ENCODE measurements at places on chromosomes 2 and 18.

DNA sequence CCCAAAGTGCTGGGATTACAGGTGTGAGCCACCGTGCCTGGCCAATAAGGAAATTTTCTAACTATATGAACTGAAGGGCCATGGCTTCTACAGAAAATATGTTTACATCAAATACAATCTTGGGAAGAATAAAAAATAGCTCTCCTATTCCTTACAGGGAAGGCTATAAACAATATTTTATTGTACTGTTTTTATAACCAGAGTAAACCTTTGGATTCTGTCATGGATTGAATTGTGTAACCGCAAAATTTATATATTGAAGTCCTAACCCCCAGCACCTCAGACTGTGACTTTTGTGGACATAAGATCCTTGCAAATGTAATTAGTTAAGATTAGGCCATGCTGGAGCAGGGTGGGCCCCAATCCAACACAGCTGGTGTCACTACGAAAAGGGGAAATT is 8.3 kb downstream of the HSBP1L1 start:
- DNase-seq: no peak

DNA sequence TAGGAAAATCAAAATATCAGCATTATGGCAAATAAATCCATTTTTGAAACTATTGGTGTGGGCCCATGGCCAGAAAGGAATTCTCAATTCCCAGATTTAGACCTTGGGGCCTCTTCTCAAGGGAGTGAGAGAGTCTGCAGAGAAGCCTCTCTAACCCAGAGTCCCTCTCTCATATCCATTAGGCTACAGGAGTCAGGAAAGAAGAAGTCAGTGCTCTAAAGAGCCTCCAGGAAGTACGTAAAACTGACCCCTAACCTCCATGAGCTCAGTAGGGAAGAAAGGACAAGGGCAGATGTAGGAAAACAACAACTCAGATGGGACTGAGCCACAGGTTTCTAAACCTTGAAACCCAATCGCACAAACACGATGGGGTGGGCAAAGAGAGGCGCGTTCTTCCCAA is 479.9 kb upstream of the TNP1 start:
- no peak for DNase-seq

DNA sequence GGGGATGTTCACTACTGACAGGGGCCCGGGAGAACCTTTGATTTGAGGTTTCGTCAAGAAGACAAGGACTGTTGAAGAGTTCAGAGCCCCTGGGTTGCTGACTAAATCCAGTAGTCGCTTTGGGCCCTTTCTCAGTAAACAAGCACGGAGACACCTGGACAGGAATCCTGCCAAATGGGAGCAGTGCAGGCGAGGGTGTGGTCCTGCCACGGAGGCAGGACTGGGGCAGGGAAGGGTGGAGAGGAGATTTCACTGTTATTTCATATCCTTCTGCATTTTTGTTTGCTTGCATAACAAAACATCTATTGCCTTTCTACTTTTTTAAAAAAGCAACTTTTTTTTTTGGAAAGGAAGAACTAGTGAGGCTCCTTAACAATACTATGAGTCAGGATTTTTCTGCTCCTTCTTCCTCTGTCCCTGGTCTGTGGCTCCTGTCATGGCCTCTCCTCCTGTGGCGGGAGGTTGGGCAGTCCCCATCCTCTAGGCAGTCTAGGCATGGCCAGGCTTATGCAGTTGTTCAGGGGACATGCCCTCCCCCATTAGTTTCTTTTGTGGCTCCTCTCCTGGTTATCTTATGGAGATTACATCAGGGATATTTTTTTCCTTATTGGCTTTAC is 57.7 kb downstream of the ARHGEF4 start:
- no peak for DNase-seq

DNA sequence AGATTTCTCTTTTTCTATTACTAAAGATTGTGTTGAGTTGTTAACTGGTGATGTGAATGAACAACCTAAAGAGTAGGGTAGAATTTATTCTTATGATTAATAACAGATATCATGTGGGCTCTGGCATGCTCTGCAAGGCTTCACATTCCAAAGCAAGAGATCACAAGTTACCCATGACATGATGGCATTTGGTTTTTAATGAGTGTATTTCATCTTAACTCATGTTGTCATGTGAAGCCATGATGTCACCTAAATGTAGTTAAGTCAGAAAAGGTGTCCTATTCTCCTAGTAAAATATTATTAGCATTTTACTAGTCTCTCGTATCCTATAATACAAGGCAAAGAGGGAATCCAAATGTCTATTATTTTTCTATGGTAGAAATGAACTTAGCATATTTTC is 678.0 kb downstream of the ARHGAP15 start:
- DNase-seq: no peak

DNA sequence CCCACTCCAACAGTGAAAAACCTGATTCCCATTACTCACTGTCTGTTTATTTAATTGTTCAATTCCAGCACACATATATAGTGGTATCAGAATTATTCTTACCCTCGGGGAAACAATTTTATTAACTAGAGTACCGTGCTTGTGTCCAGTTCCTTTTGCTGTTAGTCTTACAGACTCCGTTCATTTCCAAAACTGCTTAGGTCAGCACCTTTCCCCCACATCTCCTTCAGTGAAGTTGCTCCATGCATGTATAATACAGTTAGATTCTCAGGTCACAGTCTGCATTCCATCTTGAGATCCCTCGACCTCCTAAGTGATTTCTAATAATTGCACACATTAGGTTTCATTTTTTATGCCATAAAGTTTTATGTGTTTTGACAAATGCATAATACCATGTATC is 56.3 kb upstream of the ZNF521 start:
- DNase-seq: no peak

DNA sequence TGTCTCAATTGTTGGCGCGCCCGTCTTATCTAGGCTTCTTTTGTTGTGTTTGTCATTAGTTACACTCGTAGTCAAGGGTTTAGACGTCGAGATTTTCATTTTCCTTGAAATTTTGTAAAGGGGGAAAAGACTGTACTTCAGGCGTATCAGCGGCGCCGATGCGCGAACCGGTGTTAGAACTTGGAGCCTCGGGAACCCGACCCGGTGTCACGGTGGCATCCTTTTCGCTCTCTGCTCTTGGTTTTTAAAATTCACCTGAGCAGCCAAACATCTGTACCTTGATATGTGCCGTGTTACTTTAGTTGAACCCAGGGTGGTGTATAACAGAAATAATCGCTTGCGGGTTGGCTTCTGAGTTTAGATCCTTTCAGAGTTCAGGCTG is 643 bp downstream of the RMC1 start:
- no peak for DNase-seq
